GM12891 (cell line): ENCODE measurements at places on chromosomes 7 and 10.

GRCh38 chr10:102735065-102735562 lies 8.6 kb upstream of the WBP1L start:
- no peak for DNase-seq

DNA sequence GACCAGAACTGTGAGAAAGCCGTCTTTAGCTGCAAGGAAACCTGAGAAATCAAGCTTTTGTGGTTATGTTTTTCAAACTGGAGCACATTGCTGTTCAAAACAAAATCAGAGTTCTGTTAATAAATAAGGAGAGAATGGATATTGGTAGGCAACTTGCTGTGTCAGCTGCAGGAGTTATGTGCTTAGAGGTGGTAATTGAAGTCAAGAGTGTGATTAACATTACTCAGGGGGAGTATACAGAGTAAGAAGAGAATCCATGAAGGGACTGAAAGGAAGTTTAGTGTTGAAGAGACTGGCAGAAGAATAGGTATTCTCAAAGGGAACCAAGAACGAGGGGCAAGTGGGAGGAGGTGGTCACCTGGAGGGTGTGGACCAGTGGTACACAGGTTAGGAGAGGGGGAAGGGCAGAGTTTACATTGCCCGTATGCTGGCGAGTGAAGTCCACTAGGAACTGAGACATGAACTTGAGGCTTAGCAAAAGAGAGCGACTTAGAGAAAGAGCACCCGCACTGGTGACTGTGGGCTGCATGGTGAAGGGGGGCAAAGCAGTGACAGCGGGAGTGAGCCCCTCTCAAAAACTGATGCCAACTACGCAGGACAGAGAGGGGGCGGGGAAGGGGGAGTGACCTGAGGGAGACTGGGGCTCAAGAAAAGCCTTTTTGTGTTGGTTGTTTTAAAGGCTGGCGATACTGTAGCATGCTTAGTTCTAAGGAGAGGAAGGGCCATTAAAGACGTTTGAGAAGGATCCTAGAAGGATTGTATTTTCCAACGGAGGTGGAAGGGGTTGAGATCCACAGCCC lies 80.0 kb downstream of the SDK1 start:
- DNase-seq = no peak

- peak; percentile 16 for DNase-seq
Measured at GRCh38 chr7:121530227-121531174, 134.4 kb upstream of the FAM3C start.

- DNase-seq = no peak
Measured at GRCh38 chr10:84762754-84763394, 434.5 kb downstream of the CCSER2 start.

DNA sequence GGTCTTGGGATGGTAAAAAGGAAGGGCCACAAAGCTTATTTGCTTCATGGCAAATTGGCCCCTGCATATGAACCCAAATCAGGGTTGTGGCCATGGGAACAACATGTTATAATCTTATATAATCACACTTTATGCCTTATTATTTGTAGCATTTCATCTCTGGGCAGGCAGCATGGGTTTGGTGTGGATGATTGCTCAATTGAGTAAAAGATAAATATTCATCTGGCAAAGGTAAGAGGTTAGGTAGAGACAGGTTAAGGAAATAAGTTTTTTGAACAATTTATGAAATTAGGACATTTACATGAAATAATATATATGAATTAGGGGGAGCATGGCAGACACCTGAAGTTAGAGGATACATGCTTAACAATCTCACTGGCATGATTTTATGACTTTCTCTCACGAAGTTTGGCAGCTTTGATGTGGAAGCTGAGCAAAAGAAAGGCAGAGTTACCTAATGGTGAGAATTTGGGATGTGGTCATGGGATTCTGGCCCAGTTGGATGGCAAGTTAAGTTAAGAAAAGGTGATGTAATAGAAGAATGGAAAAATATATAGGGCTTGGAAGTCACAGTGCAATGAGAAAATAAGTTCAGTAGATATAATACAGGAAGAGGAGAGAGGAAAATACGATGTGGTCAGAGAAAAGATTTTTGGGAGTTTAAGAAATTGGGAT lies 88.1 kb upstream of the FAM3C start:
- no peak for DNase-seq

DNA sequence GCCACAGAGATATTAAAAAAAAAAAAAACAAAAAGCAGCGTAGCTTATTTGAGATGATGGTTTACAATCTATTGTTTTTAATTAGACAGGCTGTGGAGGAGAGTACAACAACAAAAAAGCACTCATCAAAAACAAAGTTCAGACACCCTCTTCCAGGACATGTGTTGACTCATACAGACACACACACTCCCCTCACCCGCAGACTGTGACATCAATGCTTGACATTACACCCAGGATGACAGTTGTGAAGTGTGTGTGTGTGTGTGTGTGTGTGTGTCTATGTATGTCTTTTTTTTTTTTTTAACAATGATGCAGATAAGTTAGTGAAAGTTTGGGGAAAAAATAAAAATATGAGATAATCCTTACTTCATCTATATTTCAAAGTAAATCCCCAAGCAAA lies 303.6 kb downstream of the GPAM start:
- DNase-seq = no peak

GRCh38 chr10:71965623-71966022 lies 1.4 kb downstream of the CHST3 start:
- no peak for DNase-seq

DNA sequence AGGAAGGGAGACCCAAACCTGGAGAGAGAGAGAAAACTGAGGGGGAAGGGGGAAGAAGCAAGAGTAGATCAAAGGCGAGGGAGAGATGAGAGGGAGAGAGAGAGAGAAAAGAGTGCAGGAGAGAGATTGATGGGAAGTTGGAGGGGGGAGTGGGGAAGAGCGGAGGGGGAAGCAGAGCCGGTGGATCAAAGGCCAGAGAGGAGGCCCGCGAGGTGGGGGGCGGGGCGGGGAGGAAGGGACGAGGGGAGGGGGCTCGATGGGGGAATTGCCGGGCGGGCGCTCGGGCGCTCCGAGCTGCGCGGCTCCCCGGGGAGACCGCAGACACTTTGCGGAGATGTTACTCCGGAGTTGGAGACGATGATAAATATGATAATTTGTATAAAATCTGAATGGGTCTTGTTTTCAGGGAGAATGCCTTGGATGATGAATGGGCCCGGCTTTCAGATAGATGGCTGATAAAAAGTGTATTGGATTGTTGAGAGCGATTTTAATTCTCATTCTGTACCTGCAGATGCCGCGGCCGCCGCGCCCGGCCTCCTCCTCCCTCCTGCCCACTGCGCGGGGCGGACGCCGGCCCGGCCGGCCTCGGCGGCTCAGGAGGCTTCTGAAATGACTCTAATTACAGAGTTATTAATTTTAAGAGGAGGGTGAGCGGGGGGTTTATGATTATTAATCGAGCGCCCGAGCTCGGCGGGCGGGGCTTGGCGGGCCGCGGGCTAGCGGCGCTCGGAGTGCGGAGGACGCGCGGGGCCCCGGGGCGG lies 21.4 kb upstream of the PAX2 start:
- no peak for DNase-seq

DNA sequence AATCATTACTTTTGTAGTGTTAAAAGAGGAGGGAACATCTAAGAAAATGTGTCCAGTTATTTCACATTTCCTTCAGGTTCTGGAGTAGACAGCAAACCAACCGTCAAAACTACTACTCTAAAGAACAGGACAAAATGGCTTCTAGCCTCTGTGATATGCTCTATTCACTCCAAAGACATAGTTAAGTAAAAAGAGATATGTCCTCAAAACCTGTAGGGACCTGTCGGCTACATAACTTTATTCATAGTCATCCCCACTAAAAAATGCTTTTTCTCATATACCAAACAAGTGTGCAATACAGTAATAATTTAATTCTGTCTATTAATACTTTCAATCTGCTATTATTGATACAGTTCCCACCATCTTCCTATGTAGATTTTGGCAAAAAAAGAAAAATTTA lies 642.8 kb upstream of the LRRTM3 start:
- DNase-seq = no peak

DNA sequence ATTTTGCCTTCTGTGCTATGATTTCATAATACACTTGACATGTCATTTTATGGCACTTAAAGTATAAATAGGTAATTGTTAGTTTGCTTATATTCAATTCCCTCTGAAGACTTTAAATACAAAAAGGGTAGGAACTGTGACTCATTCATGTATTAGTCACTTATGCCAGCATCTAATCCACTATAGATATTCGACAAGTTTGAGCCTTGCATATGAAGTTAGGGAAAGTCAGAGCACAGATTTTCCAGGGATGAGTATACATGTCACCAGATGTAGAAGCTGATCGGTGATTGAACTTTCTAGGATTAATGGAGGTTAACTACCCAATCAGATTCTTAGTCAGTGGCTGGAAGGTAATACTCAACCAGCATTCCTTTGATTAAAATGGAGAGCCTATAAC lies 1321.5 kb downstream of the XPNPEP1 start:
- no peak for DNase-seq

DNA sequence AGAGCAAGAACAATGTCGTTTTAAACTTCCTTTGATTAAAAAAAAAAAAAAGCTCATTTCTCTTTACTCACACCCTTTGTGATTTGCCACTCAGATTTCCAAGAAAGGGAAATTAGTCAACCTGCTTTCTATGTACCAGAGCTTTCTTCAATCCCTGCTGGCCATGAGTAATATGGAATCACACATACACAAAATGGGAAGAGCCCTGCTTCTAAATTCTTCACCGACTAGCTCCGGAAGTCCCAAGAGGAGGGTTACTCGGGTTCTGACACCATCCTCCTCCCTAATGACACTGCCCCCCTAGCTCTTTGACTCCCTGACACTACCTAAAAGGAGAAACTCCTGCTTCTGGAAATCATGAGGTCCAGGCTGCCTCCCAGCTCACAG lies 81.8 kb upstream of the SFMBT2 start:
- DNase-seq = no peak

GRCh38 chr10:76119036-76119435 lies 687.6 kb downstream of the LRMDA start:
- DNase-seq = no peak
